NCI-H146 (cell line): ENCODE measurements at places on chromosomes 5 and 9.
A peak's percentile ranks its signal among the peaks of the same experiment; 100 is the strongest.

DNA sequence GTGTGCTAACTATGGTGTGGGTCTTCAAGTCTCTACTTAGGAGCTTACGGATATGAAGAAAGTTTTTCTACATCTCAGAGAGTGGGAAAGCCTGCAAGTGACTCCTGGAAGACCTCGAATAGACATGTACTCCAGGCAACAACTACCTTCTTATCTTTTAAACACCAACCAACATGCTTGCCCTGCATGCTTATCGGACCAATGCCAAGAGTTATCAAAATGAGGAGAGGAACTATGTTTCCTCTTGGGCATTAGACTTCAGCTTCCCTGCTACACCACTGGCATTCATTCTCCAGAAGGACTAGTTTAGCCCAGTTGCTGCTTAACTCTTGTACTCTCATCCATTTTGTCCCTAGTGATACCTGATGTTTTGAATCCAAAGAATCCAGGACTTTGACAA is 74.7 kb upstream of the MAN2A1 start:
- no peak for DNase-seq

DNA sequence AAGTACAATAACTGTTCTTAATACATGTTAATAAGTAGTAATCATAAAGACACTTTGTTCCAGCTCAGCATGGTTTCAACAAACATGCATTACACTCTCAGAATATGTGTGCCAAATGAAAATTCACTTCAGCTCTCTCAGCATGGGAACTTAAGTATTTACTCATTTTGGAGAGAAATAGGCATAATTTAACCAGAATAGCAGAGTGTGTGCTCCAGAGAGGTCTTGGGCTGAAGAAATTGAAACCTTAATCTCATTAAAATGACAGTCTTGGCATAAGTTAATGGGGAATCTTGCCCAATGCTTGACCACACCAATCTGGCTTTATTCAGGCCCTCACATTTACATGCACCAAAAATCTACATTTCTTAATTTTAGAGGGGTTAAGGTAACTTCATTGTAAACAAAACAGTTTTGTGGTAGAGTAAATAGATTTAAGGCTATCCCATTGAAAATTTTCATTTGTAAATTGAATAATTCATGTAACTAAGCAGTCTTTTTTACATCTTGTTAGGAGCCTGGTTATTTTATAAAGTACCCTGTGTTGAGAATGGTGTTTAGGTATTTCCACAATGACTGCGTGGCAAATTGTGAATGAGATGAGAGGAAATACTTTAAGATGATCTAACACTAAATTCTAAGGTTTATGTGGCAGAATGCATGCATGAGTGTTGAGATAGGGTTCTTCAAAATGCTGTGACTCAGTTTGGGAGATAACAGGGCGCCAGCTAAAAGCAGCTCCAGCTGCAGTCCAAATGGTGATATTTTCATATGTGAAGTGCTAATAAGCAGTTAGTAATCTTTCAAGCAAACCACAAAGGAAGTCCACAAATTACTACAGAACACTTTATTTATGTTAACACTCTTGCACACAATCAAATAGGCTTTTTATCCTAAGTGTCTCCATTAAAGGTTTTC is 11.3 kb upstream of the LOX start:
- DNase-seq = peak; percentile 21

DNA sequence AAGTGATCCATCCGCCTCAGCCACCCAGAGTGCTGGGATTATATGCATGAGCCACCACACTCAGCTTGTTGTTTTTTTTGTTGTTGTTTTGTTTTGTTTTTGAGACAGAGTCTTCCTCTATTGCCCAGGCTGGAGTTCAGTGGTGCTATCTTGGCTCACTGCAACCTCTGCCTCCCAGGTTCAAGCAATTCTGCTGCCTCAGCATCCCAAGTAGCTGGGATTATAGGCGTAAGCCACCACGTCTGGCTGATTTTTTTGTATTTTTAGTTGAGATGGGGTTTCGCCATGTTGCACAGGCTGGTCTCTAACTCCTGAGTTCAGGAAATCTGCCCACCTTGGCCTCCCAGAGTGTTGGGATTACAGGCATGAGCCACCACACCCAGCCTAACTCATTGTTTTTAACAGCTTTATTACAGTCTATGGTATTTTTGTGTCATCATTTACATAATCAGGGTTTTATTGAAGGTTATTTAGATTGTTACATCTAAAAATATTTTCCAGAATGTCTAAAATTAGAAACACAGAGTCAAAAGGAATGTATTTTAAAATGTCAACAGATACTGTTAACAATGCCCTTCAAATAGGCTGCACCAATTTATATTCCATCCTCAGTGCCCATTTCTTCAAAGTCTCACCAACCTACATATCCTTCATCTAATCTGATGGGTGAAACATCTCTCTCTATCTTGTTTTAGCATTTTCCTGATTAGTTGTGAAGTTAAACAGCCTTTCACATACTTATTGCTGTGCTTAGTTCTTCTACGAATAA is 18.6 kb downstream of the KIF3A start:
- DNase-seq = no peak

DNA sequence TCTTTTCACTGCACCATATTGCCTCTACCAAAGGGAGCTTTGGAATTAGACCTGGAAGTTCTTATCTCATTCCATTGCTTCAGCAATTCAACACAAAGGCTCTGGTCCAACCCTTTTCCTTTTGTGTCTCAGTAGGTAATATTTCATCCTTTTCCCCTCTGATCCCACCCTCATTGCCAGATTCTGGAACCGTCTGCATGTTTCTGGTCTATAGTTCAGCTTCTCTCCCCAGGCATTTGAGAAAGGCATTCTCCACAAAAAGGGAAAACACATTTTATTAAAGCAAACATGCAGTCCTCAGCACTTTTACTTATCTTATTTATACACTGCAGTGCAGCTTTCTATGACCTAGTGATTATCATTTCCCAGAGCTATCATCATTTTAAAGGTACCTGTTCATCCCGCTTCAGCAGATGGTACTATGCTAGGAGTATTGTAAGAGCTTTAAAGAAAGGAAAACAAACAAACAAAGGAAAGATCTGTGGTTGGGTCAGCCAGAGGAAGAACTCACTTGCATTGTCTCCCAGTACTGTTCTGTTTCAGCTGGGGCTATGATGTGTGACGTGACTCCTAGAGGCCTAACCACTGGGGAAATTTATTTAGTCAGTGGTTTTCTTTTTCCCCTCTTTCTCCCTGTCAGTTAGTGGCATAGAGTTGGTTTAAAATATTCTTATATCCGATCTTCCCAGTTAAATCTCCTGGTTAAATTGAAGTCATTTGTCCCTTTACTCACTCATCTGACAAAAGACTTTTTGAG is 269.2 kb downstream of the TMEM38B start:
- no peak for DNase-seq

- DNase-seq = no peak
Measured at GRCh38 chr9:34311499-34312185, 17.4 kb downstream of the KIF24 start.

DNA sequence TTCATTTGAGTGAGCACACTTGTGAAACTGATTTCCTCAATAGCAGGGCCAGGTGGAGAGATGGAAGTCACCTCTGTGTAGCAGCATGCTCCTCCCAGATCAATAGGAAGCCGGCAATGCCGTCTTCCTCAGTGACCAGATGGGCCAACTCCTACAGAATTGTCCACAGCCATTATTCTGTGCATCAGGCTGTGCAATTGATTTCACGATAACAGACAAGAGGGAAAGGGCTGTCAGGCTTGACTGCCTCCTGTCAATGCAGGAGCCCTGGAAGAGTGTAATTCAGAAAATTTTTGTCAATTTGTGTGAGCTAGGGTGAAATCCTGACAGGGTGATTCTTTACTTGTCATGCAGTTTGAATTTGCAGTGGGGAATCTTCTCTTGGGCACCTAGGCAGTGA is 838.4 kb upstream of the NUDT12 start:
- DNase-seq = peak; percentile 84

GRCh38 chr5:172593306-172593705 is 47.8 kb upstream of the NEURL1B start:
- DNase-seq = no peak

- DNase-seq = no peak
Measured at GRCh38 chr5:73668017-73668416, 42.0 kb downstream of the ARHGEF28 start.

DNA sequence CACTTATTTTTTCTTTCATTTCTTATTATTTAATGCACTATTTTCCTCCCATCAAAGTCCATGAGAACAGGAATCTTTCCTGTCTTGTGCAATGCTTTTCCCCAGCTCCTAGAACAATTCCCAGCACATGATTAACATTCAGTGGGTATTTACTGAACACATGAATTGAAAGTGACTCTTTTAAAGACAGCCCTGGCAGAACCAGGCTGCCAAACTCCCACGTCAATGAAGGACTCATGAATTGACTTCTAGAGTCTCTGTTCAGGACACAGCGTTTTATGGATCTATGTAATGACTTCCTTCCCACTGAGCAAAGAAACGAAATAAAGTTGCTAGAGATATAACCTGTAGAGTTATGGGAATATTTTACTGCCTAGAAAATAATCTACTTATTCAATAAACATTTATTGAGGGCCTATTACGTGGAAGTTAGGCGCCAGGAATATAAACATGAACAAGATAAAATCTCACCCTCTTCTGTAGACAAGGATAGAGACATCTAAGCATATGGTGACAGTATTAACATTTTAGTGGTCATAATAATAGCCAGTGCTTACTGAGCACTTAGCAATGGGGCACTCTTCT is 485.9 kb upstream of the KLF4 start:
- no peak for DNase-seq
